ENCODE measurements at places on chromosomes 2 and 18.

- DNase-seq, result no peak
These were observed 6.7 kb upstream of the UGT1A5 start for GRCh38 chr2:233705911-233706506.

DNA sequence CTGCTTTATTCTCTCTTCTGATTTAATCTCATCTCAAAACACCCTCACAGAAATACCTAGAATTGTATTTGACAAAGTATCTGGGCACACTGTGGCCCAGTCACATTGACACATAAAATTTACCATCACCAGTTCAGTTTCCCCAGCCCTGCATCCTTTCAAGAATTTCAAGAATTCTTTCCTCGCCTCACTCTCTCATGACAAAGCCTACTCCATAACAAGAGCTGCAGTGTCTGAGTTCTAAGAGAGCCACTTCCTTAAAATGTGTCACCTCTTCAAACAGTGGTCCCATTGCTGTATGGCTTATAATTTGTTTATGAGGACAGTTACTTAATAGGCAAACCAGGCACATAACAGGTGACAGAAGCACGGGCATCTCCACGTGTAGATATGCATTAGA lies 90.9 kb upstream of the STK39 start:
- DNase-seq, result no peak

- no peak for DNase-seq
These were observed 344 bp upstream of the MRPL33 start for GRCh38 chr2:27771202-27771547.

- DNase-seq, result no peak
These were observed 5.8 kb downstream of the CUL3 start for GRCh38 chr2:224579411-224579810.

Data from naive thymus-derived CD8-positive, alpha-beta T cell (primary cell).